ENCODE measurements at places on chromosomes 3 and 15. TPM values are rescaled to one million over a fixed set of nuclear protein-coding genes. Genes with fewer than 3 reads are reported as not detected.

CILP gene
- total RNA-seq = 0.41 TPM

LOXL1 gene
- total RNA-seq = 2.4 TPM

CCR4 gene
- under 0.01 TPM for total RNA-seq

MITF gene
- 1.6 TPM for total RNA-seq

FAM107A gene
- total RNA-seq = 15.5 TPM

GNAT1 gene
- not detected for total RNA-seq

SATB1 gene
- 67.7 TPM for total RNA-seq

ACOX2 gene
- total RNA-seq = 1.6 TPM

GRM7 gene
- total RNA-seq = 101 TPM

FBXO40 gene
- not detected for total RNA-seq

Measured in frontal cortex (tissue), 4 donors.